ENCODE measurements at places on chromosomes 12 and 14.

- no peak for DNase-seq
Measured at GRCh38 chr14:92949496-92950192, 26.7 kb downstream of the CHGA start.

GRCh38 chr12:68189821-68190242 is 30.3 kb upstream of the IFNG start:
- no peak for DNase-seq

DNA sequence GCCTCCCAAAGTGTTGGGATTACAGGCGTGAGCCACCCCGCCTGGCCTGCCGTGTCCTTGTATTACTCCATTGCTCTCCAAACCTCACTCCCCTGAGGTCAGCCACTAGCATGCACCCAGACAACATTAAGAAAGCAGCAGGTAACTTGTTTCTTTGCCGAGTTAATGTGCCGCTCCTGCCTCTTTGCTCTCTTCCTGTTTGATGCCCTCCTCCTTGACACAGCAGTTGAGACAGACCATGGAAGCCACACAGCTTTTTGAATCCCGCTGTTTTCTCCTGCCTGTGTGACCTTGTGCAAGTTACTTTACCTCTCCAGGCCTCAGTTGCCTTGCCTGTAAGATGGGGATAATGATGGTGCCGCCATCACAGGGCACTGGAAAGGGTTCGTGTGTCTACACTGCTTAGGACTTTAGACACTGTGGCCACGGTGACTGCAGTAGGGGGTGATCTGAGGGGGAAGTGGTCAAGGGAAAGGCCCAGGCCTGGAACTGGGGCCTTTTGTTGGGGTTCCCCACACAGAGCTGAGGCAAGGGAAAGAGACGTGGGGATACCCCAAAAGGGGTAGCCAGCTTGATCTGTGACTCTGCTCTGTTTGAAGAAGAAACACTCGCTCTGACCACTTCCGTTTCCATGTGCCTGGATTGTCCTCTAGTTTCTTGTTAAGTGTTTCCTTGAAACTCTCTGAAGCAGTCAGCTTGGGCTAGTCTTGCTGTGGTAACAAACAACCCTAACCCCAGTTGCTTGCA is 69.3 kb downstream of the RIN3 start:
- DNase-seq: no peak

- DNase-seq: peak; percentile 31
Measured at GRCh38 chr12:112005419-112006395, 7.3 kb downstream of the TMEM116 start.

DNA sequence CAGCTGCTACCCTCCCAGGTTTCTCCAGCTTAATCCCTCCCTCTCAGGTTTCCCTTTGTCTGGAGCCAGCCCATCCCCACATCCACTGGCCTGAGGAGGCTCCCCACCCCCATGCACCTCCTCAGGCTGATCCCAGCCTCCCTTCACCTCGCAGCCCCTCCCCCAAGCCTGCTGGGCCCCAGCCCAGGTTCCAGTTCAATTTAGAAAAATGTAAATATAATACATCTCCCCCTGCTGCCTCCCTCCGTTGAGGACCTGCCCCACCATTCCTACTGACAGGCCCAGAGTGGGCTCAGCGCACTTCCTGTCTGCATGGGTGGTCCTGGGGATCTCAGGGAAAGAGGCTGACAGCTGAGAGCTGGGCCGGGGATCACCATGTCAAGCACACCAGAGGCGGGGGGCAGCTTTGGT is 155.8 kb downstream of the NTF3 start:
- no peak for DNase-seq

GRCh38 chr12:78101113-78101876 is 270.6 kb downstream of the NAV3 start:
- DNase-seq: peak; percentile 25

GRCh38 chr14:24013654-24014514 is 25.2 kb downstream of the DHRS4L2 start:
- peak; percentile 71 for DNase-seq

GRCh38 chr12:24185782-24186181 is 236.3 kb upstream of the SOX5 start:
- no peak for DNase-seq

DNA sequence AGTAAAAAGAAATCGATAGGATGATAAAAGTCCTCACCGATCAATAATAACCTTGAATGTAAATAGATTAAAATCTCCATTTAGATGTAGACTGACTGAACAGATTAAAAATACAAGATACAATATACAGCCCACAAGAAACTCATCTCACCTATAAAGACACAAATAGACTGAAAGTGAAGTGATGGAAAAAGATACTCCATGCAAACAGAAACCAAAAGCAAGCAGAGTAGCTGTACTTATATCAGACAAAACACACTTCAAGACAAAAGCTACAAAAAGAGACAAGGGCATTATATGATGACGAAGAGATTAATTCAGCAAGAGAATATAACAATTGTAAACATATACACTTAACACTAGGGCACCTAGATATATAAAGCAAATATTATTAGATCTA is 444.8 kb downstream of the RGS6 start:
- no peak for DNase-seq

GRCh38 chr12:117686911-117687377 is 281.8 kb downstream of the KSR2 start:
- no peak for DNase-seq

GRCh38 chr14:80003138-80003537 is 208.2 kb downstream of the DIO2 start:
- DNase-seq: no peak

DNA sequence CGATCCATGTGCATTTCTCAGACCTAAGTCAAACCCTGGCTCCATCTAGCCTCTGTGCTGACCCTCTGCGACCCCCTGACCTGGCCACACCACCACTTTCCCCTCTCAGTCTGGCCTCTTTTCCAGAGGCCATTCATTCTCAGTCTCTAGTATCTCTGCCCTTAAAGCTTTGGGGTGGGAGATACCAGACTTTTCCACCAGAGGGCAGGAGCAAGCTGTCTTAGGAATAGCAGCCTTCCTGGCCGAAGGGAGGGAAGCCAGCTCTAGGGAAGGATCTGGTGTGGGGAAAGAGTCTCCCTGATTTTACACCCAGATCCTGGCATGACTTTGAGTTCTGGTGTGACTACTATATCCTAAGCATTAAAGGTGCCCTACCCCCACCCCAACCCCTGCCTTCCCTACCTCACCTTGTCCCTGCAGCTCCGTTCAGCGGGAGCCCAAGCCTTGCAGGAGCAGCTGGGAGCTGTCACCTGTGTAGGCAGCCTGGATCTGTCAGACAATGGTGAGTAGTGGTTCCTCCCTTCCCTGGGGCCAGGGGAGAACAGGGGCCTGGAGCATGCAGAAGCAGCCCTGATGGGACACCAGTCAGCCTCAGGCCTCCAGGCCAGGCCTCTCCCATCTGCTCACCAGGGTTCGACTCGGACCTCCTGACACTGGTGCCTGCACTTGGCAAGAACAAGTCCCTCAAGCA is 6.6 kb downstream of the CARMIL3 start:
- DNase-seq: peak; percentile 85

GRCh38 chr14:20343862-20344220 is 406 bp downstream of the PARP2 start:
- DNase-seq: no peak

DNA sequence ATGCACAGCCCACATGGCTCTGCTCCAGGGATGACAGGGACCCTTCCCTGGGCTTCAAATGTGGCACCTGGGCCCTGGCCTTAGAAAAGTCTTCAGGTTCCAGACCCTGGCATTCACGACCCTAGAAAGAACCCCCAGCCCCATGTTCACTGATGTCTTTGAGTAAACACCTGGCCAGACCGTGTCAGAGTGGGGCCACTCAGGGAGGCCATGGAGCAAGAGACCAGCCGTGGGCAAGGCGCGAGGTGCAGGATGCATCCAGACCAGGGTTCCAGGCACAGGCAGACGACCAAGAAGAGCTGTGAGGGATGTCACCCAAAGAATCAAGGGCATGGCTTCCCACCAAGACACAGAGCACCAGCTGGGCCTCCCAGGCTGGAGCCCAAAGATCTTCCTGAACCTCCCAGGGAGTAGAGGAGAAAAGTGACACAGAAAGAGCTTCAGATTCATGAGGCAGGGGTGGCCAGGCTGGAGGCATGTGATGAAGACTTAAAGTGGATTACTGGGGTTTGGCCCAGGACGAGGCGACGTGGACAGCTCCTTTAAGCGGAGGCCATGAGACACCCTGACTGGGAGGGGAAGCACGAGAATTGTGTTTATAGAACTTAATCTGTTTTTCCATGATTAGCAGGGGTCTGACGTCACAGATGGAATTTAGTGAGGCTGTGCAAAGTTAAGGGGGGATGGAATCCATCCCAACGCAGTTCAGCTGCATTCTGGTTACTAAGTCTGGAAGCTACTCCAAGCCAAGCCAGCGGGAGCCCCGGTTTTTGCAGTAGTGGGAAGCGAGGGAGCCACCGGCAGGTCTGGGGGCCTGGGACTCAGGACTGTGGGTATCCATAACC is 61.6 kb downstream of the ARL6IP4 start:
- DNase-seq: no peak

GRCh38 chr12:117226505-117226904 is 36.2 kb upstream of the FBXO21 start:
- DNase-seq: no peak

DNA sequence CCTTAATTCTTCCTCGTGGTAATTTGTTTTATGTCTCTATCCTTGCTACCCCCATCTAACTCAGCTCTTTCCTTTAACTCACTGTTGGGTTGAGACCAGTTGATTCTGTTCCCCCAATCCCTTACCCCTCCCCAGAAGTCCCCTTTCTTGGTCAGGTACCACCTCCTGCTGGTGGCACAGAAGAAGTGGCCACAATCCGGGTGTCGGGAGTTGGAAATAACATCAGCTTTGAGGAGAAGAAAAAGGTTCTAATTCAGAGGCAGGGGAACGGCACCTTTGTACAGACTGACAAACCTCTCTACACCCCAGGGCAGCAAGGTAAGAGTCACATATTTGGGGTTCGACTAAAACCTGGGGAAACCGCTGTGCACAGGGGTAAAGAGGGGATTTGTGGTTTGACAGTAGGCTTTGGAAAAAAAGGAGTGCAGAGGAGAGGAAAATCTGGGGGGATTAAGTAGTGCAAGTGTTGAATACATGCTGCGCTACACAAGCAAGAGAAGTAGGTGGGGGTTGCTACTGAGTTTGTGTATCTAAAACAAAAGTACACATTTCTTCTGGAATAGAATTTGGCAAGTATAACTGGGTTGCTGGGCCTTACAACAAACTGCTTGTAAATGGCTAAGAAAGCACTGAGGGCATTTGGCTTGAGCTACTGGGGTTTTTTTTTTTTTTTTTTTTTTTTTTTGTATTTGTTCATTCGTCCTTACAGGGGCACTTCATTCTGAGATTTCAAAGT is 1.3 kb downstream of the A2ML1 start:
- DNase-seq: peak; percentile 58

- DNase-seq: no peak
Measured at GRCh38 chr12:46110928-46111699, 120.7 kb upstream of the SCAF11 start.

DNA sequence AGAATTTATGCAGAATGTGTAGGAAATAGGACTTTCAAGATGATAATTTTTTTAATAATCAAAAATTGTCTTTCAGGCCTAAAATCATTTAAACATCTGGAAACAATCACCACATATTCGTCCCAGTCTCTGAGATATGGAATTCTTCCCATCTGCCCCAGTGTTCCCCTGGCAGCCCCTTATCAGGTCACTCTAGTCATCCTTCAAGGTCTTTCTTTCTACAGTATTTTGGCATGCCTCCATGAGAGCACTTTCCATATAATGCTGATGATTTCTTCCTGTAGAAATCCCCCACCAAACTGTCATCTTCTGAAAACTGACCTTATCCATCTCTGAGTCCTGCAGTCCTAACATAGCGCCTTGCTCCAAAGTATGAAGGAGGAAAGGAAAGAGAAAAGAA is 422.1 kb downstream of the RPS29 start:
- no peak for DNase-seq

- no peak for DNase-seq
Measured at GRCh38 chr14:38693423-38693822, 409.6 kb downstream of the SEC23A start.

GRCh38 chr12:26416550-26416949 is 221.2 kb downstream of the SSPN start:
- no peak for DNase-seq

DNA sequence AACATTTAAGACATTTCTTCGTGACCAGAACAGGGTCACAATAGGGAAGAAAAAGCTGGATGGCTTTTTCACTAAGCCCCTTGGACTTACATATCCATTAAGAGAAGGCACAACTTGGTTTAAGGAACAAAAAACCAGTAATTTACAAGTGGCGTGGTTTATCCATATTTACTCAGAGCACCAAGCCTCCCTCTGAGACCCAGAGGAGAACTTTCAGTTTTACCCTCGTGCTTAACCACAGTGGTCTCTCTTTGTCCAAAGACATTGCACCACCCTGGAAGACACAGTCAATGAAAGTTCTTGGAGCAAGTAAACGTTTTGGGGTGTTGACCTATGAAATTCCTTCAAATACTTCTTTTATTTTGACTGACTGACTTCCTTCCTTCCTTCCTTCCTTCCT is 52.5 kb downstream of the SSPN start:
- no peak for DNase-seq

DNA sequence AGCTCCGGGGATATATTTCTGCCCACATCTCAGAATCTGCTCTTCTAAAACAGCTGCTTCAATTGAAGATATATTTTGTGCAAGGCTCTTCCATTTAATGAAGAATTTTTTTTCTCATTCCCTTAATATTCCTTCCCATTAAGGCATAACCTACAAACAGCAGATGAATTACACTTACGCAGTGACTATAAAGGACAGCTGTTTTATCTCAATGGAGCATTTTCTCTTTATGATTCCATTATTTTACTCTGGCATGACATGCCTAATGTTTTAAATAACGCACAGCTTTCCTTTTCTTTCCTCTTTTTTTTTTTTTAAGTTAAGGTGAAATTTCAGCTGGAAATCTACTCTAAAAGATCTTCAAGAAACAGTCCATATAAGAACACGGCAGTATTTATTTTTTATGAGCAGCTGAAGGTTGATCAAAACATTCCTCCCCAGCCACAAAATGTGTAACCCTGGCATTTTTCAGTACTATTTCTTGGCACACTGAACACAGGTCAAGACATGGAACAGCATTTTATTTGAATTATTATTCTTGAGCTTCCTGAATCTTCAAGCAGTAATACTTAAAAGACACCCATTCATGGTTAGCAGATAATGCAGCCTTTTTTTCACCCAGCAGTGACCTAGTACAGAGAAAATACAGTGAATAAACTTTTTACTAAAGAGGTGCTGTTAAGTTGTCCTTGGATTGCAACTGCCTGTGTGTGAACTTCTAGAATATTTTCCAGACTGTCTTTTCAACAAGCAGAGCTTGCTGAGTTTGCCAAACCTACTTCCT is 118.1 kb upstream of the FOXN3 start:
- DNase-seq: no peak

Measured in HEK293T (cell line).